ENCODE measurements at places on chromosomes 2 and 18. TPM values are rescaled to one million over a fixed set of nuclear protein-coding genes. Genes with fewer than 3 reads are reported as not detected.
A peak's percentile ranks its signal among the peaks of the same experiment; 100 is the strongest.

Gene ALPG
- not detected for total RNA-seq

Gene DSC2
- total RNA-seq = 0.14 TPM

Gene GMPPA
- total RNA-seq = 29.1 TPM

Gene SULT1C2
- not detected for total RNA-seq

Gene REG1A
- not detected for total RNA-seq

GRCh38 chr2:67955748-67956603 lies 106.8 kb downstream of the C1D start:
- no peak for DNase-seq

GRCh38 chr2:61763605-61764034 lies 90.2 kb downstream of the FAM161A start:
- DNase-seq = no peak

DNA sequence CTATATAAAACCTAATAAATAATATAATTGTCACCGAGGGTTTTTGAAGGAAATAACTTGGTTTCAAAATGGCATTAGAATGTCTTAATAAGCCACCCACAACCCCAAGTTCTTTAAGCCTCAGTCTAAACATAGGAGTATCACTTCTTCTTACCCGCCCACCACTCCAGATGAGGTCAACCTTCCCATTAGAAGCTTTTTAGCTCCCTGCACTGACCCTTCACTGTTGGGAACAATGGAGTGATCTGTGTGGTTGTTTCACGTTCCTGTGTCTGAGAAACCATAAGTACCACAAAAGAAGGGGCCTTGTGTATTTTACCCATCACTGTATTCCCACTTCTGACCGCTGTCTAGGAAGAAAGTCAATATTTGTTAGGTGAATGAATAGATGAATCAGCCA lies 326.3 kb upstream of the ZNF521 start:
- DNase-seq = no peak

DNA sequence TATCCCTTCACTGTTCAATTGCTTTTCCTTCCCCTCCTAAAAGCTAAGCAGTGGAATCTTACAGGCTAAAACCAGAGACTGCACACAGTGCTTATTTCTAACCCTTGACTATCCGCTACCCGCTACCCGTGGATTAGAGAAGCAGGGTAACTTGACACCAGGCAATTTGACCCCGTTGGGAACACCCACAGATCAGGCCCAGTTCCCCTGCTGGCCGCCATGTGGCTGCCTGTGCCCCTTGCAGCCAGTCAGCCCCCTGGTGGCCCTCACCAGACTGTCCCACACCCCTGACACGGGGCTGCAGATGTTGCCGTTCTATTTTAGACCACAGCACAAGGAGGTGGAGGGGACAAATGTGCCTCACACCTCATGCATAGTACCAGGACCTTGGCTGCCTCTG lies 74.8 kb downstream of the TXNL1 start:
- no peak for DNase-seq

- peak; percentile 25 for DNase-seq
These were observed 568 bp downstream of the RAB31 start for GRCh38 chr18:9708434-9709303.

- peak; percentile 78 for DNase-seq
These were observed 7.2 kb downstream of the POMC start for GRCh38 chr2:25161055-25161781.
